ENCODE measurements at places on chromosomes 3 and 15.

- H3K27ac ChIP-seq: no peak overlapping the region
- H3K36me3 ChIP-seq: peaks cover 69% of the 10 kb centered on the region
- DNase-seq: no peak
- H3K27me3 ChIP-seq: no peaks in the 10 kb centered on the region
- H3K4me3 ChIP-seq: no peak overlapping the region
These were observed 272.9 kb upstream of the TPM1 start for GRCh38 chr15:62769604-62770003.

DNA sequence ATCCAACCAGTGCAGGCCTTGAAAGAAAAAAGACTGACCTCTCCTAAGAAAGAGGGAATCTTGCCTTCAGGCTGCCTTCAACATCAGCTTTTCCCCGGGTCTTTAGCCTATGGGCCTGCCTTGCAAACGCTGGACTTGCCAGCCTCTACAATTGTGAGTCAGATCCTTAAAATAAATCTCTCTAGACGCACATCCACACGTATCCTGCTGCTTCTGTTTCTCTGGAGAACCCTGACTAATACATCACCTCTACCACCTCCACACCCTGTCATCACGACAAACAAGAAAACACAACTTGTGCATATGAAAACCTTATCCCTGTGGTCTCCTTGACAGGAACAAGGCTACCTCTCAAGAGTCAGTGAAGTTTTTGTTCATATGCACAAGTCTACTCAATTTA, 11.8 kb downstream of the CYFIP1 start:
- no peak for DNase-seq
- H3K27me3 ChIP-seq: no peaks in the 10 kb centered on the region
- H3K4me1 ChIP-seq: peaks cover 10% of the 10 kb centered on the region
- H3K27ac ChIP-seq: peak overlapping the region; percentile 88
- no peaks in the 10 kb centered on the region for H3K36me3 ChIP-seq

GRCh38 chr15:80697075-80697685, 2.1 kb downstream of the ABHD17C start:
- H3K36me3 ChIP-seq: no peaks in the 10 kb centered on the region
- no peak for DNase-seq
- H3K4me1 ChIP-seq: no peaks in the 10 kb centered on the region
- H3K27ac ChIP-seq: no peak overlapping the region

- DNase-seq: no peak
- H3K27ac ChIP-seq: no peak overlapping the region
- H3K4me1 ChIP-seq: no peaks in the 10 kb centered on the region
- no peaks in the 10 kb centered on the region for H3K36me3 ChIP-seq
- H3K4me3 ChIP-seq: no peak overlapping the region
These were observed 66.2 kb downstream of the NMNAT3 start for GRCh38 chr3:139611528-139611927.

- DNase-seq: no peak
- no peak overlapping the region for H3K27ac ChIP-seq
- H3K4me1 ChIP-seq: peaks cover 8% of the 10 kb centered on the region
- H3K36me3 ChIP-seq: no peaks in the 10 kb centered on the region
These were observed 274.0 kb downstream of the RYR3 start for GRCh38 chr15:33584797-33585196.
